ENCODE measurements at places on chromosomes 3 and 15. TPM values are rescaled to one million over a fixed set of nuclear protein-coding genes. Genes with fewer than 3 reads are reported as not detected.

The CTSH gene
- total RNA-seq: 144 TPM

The NPAP1 gene
- total RNA-seq: 0.51 TPM

The ACKR2 gene
- 1.2 TPM for total RNA-seq

The HACD2 gene
- total RNA-seq: 22.8 TPM

The PLOD2 gene
- total RNA-seq: 86.0 TPM

The FRMD5 gene
- total RNA-seq: 2.3 TPM

GRCh38 chr3:141707741-141708203 lies 30.3 kb upstream of the RNF7 start:
- peaks cover 12% of the 10 kb centered on the region for H3K4me1 ChIP-seq
- H3K27ac ChIP-seq: no peak overlapping the region
- no peaks in the 10 kb centered on the region for H3K36me3 ChIP-seq
- H3K27me3 ChIP-seq: no peaks in the 10 kb centered on the region
- no peak overlapping the region for H3K4me3 ChIP-seq
- no peak for DNase-seq

- peaks cover 7% of the 10 kb centered on the region for H3K4me1 ChIP-seq
- DNase-seq: no peak
- no peaks in the 10 kb centered on the region for H3K27me3 ChIP-seq
- no peak overlapping the region for H3K4me3 ChIP-seq
- no peaks in the 10 kb centered on the region for H3K36me3 ChIP-seq
Observed at GRCh38 chr3:196195664-196196265, 15.4 kb downstream of the ZDHHC19 start.

GRCh38 chr3:120648290-120648689 lies 33.7 kb downstream of the HGD start:
- DNase-seq: no peak
- no peaks in the 10 kb centered on the region for H3K27me3 ChIP-seq
- H3K27ac ChIP-seq: no peak overlapping the region
- peaks cover 13% of the 10 kb centered on the region for H3K4me1 ChIP-seq
- no peaks in the 10 kb centered on the region for H3K36me3 ChIP-seq

GRCh38 chr3:155744626-155745324 lies at the start of gene PLCH1:
Gene PLCH1 (minus strand): TSS chr3:155745071. CDS start chr3:155704224, 40,847 bp downstream.
- peaks cover 45% of the 10 kb centered on the region for H3K4me1 ChIP-seq
- peak within 1 kb of the TSS; percentile 77 for H3K27ac ChIP-seq
- H3K4me3 ChIP-seq: peak within 1 kb of the TSS; percentile 91

DNA sequence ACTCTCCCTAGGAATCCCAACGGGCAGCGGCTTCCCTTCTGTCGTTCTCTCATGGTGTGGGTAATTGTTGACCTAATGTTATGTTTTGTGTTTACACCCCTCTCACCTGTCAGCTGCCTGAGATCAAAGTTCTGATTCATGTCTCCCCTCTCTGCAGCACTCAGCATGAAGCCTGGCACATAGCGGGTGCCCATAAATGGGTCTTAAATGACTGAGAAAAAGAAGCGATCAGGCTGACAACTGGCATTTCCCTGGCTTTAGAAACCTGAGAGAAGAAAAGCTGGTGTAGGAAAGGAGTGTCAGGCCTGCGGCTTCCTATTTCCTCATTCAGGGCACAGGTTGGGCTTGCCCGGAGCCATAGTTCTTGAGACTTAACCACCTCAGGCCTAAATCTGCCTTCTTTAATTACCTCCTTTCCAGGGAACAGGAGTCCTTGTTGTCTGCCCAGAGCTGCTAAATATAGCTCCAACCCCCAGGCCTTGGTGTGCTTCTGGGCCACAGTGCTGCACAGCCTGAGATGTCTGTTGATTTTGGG lies 31.8 kb downstream of the LPP start:
- H3K4me3 ChIP-seq: no peak overlapping the region
- H3K4me1 ChIP-seq: peaks cover 14% of the 10 kb centered on the region
- peaks cover 3% of the 10 kb centered on the region for H3K36me3 ChIP-seq
- H3K27me3 ChIP-seq: no peaks in the 10 kb centered on the region
- DNase-seq: no peak
- peak overlapping the region; percentile 63 for H3K27ac ChIP-seq

GRCh38 chr3:135178566-135178965 lies 383.5 kb downstream of the EPHB1 start:
- H3K4me1 ChIP-seq: no peaks in the 10 kb centered on the region
- H3K27ac ChIP-seq: no peak overlapping the region
- no peaks in the 10 kb centered on the region for H3K36me3 ChIP-seq
- no peak overlapping the region for H3K4me3 ChIP-seq

GRCh38 chr15:60511351-60512031 lies 32.5 kb upstream of the ICE2 start:
- peaks cover 2% of the 10 kb centered on the region for H3K4me1 ChIP-seq
- no peaks in the 10 kb centered on the region for H3K36me3 ChIP-seq
- no peak overlapping the region for H3K4me3 ChIP-seq
- no peak for DNase-seq
- no peaks in the 10 kb centered on the region for H3K27me3 ChIP-seq

DNA sequence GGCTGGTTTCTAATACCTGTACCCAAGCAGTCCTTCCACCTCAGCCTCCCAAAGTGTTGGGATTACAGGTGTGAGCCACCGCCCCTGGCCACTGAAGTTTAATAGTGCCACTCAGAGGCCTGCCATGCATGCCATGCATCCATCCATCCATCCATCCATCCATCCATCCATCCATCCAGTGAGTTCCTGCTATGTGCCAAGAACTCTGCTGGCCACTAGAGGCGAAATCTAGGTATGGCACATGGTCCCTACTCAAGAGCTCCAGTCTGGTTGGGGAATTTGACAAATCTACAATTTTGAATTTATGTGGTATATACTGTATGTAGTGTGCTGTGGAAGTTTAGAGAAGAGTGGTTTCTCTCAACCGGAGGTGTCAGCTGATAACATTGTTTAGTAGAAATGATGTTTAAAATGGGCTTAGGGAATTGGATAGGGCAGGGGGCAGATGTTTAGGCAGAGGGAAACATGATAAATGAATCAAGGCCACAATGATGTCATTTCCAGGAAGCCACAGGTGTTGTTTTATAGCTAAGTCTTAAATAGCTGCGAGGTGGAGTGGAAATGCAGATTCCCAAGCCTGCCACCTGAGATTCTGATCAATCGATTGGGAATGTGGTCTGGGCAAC lies 384.4 kb upstream of the C2CD4B start:
- no peak overlapping the region for H3K4me3 ChIP-seq
- H3K27ac ChIP-seq: no peak overlapping the region
- H3K36me3 ChIP-seq: no peaks in the 10 kb centered on the region

DNA sequence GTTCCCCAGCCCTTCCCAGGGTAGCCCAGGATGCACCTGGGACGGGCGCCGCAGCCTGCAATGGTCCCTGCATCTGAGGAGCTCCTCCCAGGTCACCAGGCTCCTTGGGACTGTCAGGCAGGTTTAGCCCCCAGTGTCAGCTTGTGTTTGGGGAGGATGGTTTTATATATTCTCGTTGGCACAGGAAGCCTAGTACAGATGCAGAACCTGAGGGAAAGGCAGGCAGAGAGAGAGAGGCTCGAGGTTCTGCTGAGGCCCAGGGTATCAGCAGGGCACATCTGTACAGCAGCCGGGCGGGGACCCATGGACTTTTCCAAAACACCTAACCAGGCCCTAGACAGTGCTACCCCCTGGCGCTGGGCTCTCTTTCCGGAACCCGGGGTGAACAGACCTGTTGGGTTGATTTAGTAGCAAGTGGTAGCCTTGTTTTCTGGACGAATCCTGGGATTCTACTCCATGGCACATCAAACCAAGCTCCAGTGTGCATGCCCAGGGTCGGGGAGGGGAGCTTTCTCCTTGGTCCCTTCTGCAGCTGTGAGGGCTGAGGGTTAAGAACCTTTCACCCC lies 8.6 kb downstream of the PAK6 start:
- no peak for DNase-seq
- peaks cover 17% of the 10 kb centered on the region for H3K4me1 ChIP-seq
- no peaks in the 10 kb centered on the region for H3K36me3 ChIP-seq
- no peak overlapping the region for H3K27ac ChIP-seq

DNA sequence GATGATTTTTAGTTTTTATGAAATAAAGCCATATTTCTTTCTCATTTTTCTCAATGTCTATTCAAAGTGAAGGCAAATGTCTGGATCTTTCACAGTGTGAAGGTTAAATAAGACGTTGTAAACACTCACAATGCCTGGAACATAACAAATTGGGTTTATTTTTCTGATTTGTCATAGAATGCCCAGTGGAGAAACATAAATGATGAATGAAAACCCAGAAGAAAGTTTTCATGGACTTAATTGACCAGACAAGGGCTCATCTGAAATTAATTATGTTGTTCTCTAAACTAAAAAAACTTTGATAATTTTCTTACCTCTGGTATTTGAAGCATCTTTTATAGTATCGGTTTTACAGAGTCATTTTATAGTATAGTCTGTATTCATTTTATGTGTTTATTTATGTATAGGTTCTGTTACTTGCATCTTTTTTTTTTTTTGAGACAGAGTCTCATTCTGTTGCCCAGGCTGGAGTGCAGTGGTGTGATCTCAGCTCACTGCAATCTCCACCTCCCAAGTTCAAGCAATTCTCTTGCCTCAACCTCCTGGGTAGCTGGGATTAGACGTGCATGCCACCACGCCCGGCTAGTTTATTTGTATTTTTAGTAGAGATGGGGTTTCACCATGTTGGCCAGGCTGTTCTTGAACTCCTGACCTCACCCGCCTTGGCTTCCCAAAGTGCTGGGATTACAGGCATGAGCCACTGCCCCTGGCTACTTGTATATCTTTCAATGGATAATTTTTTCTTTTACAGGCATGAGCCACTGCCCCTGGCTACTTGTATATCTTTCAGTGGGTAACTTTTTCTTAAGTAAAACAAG lies 15.1 kb upstream of the BNIP2 start:
- DNase-seq: no peak
- H3K27me3 ChIP-seq: peaks cover 19% of the 10 kb centered on the region
- H3K36me3 ChIP-seq: no peaks in the 10 kb centered on the region
- H3K4me3 ChIP-seq: no peak overlapping the region
- H3K4me1 ChIP-seq: peaks cover 4% of the 10 kb centered on the region
- H3K27ac ChIP-seq: no peak overlapping the region

- no peaks in the 10 kb centered on the region for H3K36me3 ChIP-seq
- peak overlapping the region; percentile 94 for H3K27ac ChIP-seq
- no peaks in the 10 kb centered on the region for H3K27me3 ChIP-seq
- H3K4me1 ChIP-seq: peaks cover 30% of the 10 kb centered on the region
- H3K4me3 ChIP-seq: peak overlapping the region; percentile 93
Observed at GRCh38 chr15:39783244-39783820, 691 bp upstream of the FSIP1 start.

GRCh38 chr3:123279121-123279520 lies 77.4 kb downstream of the SEC22A start:
- H3K4me3 ChIP-seq: no peak overlapping the region
- no peaks in the 10 kb centered on the region for H3K4me1 ChIP-seq
- H3K36me3 ChIP-seq: no peaks in the 10 kb centered on the region
- H3K27me3 ChIP-seq: peaks cover 4% of the 10 kb centered on the region
- H3K27ac ChIP-seq: no peak overlapping the region
- no peak for DNase-seq

DNA sequence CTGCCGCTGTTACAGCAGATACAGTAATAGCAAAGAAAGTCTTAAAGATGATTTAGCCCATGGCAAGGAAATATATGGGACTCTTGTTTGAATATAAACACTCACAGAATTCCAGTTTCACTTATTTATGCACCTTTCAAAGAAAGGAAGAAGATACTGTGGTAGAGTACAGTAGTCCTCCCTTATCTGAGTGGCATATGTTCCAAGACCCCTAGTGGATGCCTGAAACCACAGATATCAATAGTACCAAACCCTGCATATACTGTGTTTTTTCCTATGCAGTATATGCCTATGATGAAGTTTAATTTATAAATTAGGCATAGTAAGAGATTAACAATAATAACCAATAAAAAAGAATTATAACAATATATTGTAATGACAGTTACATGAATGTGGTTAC lies 8.2 kb downstream of the MAP2K1 start:
- H3K4me3 ChIP-seq: no peak overlapping the region
- no peaks in the 10 kb centered on the region for H3K27me3 ChIP-seq
- H3K36me3 ChIP-seq: peaks cover 2% of the 10 kb centered on the region
- H3K27ac ChIP-seq: no peak overlapping the region

GRCh38 chr15:71455878-71456277 lies 340.6 kb downstream of the THSD4 start:
- no peak for DNase-seq
- peaks cover 41% of the 10 kb centered on the region for H3K4me1 ChIP-seq
- H3K4me3 ChIP-seq: no peak overlapping the region
- H3K36me3 ChIP-seq: peaks cover 3% of the 10 kb centered on the region
- H3K27ac ChIP-seq: no peak overlapping the region
- no peaks in the 10 kb centered on the region for H3K27me3 ChIP-seq

DNA sequence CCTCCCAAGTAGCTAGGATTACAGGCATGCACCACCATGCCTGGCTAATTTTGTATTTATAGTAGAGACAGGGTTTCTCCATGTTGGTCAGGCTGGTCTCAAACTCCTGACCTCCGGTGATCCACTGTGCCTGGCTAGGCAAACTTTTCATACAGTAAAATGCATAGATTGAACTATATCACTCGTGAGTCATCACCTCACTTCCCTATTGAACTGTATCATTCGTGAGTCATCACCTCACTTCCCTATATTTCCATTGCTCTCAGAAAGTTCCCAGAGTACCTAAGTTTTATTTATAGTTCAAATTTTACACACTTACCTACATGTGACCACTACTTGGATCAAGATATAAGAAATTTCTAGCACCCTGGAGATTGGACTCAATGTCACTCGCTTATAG lies 73.6 kb upstream of the ACAD9 start:
- H3K27me3 ChIP-seq: no peaks in the 10 kb centered on the region
- H3K27ac ChIP-seq: no peak overlapping the region
- peaks cover 29% of the 10 kb centered on the region for H3K36me3 ChIP-seq
- no peak for DNase-seq
- peaks cover 8% of the 10 kb centered on the region for H3K4me1 ChIP-seq
- no peak overlapping the region for H3K4me3 ChIP-seq
